ENCODE measurements at places on chromosomes 4 and X.

DNA sequence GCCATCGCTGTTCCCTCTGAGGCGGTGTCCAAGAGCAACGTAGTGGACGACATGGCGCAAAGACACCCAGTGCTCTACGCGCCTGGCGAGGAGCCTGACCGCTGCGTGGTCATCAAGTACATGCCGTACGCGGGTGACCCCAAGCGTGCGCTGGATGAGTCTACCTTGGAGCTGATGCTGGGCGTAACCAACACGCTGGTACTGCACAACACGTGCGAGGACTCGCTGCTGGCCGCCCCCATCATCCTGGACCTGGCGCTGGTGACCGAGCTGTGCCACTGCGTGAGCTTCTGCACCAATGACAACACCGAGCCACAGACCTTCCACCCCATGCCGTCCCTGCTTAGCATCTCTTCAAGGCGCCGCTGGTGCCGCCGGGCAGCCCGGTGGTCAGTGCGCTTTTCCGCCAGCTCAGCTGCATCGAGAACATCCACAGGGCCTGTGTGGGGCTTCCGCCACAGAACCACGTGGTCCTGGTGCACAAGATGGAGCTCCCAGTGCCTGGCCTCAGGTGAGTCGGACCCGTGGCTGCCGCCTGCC is 129.0 kb downstream of the ANAPC4 start:
- no peak for DNase-seq

GRCh38 chr4:12139296-12139695 is 710.6 kb upstream of the HS3ST1 start:
- no peak for DNase-seq

GRCh38 chr4:38804654-38805295 is at the start of gene TLR1:
TLR1 (minus strand) TSS chr4:38804791; CDS start chr4:38798831, 5,960 bp downstream.
- DNase-seq = no peak

DNA sequence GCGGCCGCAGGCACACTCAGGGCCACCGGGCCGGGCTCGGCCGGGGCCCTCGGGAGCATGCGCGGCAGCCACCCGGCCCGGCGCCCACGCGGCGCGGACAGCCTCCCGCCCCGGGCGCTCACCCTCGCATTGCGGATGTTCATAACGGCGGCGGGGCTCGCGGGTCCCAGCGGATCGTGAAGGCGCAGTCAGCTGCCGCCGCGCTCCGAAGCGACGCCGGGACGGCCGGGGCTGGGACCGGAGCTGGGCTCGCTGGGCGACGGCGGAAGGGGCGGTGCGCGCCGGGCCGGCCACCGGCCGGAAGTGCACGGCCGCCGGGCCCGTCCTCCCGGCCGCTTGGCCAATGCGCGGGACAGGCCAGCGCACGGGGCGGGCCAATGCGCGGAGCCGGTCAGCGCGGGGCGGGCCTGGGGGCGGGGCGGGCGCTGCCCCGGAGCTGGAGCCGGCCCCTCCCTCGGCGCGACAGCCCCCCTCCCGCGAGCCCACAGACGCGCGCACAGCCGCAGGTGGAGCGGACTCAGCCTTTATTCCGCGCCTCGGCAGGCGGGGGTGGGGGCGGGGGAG is at the start of gene NAA10:
Gene NAA10, minus strand, starts transcription at position 276 of the 564 bp plus-strand sequence. Its CDS starts 133 bp downstream, at position 143.
- peak; percentile 87 for DNase-seq

GRCh38 chr4:39470402-39470801 is 11.5 kb downstream of the LIAS start:
- DNase-seq = no peak

GRCh38 chr4:76213415-76214176 is at the start of gene SCARB2:
SCARB2 (minus strand) TSS chr4:76213824; CDS start chr4:76213543, 281 bp downstream.
- peak; percentile 90 for DNase-seq

DNA sequence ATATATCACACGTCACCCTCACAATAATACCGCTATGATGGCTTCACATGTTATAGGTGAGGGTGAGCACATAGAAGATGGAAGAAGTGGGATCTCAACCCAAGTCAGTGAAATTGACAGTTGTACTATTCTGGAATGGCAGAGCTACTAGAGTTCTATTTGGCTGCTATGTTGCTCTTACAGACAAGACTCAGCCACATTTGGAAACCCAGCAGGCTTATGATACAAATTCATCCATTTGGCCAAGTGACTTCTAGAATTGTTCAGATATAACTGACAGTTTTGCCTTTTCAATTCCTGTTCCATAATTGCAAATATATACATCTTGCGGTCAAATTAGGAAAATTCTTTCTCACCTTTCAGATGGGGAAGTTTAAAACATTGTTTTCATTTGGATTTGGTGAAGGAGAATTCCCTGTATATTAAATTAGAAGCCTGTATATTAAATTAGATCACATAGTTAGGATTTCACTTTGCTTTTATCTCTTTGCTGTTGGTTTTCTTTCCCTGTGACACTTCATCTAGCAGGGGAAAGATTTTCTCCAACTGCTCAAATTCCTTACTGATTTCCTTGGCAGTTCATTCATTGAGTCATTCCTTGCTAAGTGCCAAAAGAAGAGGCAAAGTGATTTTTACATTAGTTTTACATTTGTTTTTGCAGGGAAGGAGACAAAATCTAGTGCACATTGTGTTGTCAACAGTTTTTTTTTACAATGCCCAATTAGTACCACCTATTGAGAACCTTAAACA is 120.6 kb upstream of the TBC1D9 start:
- no peak for DNase-seq

DNA sequence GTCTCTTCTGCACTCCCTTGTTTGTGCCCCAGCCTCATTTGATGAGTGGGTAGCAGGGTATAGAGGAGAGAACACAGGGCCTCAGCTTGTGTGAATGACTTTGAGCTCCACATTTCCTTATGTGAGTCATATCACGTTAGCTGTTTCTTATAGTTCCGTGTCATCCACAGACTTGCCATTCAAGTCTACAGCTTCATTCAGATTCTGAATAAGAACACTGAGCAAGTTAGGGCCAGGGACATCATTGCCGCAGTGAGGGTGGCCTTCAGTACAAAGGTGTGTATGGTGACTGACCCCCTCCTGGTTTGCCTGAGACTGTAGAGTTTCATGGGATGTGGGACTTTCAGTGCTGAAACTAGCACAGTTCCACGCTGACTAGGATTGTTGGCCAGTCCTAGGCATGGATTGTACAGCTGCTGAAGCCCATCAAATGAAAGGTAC is 23.6 kb downstream of the KLF3 start:
- no peak for DNase-seq

- DNase-seq = no peak
These were observed 85.7 kb upstream of the TENT5D start for GRCh38 chrX:80334583-80334982.

- no peak for DNase-seq
These were observed 240.1 kb downstream of the FRAS1 start for GRCh38 chr4:78297116-78297800.

DNA sequence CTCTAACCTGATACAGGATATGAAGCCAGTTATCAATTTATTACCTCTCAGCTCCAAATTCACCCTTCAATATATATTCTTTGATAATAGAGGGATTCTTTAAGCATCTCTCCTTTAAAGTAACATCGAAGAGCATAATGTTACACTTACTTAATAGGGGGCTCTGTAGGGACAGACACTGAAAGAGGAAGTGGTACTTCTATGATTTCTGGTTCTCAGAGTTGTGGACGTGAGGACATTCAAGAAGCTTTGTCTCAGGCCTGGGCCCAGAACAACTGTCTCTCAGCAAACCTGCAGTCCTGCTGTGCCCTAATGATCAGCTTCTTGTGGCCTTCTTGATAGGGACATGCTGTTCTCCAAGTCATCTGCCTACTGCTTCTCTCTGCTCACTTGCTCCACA is 4.2 kb upstream of the ZXDB start:
- no peak for DNase-seq

DNA sequence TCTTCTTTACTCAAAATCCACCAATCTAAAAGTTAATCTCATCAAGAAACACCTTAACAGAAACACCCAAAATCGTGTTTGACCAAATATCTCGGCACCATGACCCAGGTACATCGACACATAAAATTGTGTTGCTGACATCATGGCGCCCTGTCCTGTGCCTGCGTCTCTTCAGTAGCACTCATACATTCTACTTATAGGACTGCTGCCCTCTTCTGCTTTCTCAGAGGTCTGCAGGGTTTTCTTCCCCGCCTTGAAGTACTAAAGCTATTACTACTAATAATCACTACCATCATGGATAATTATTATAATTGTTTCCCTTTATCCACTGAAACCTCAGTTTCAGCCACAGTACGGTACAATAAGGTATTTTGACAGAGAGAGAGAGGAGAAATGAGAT is 1403.1 kb upstream of the TENM3 start:
- no peak for DNase-seq

DNA sequence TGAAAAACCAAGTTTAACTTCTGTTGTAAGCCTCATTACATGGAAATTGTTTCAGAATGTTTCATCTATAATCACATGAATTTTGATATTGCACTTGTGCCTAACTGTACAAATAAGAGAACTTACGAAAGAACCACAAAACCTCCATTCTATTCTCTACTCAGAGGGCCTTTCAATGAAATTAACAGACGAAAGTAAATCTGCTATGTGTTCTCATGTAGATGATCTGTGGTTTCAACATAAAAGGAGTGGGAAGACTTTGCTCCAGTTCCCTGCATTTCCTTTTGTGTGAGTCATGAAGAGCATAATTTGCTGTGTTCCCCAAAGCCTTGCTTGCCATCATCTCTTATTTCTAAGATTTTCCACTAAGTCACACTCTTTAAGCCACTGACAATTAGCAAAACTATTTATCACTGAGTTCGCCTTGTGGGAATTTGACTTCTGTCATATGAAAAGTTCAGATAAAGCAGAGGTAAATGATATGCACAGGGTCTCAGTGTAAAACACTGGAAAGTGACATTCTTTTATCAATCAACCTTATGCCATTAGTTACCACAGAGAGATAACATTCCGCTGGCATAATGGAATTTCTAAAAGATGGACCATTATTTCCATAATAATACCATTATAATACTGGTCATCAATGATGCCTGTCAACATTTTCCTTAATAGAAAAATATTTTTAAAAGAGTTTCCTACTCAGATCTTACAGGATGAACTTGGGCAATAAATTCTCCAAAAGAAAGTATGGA is 329.8 kb downstream of the NR3C2 start:
- DNase-seq = no peak

GRCh38 chr4:101252721-101253120 is 94.6 kb downstream of the PPP3CA start:
- no peak for DNase-seq

DNA sequence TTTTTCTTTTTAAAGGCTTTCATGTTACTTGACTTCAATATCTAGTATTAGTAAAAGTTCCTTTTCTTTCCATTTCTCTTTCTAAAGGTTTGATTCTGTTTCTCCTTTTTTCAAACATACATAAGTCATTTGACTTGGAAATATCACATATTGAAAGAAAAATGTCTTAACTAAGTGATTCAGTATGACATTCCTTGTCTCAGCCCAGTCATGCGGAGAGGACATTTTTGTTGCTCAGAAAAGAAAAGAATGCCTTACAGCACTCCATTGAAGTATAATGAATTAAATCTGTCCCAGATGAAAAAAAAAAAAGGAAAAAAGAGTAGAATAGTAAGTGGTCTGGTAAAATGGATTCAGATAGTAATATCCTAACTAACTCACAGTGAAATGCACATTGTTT is 466.1 kb downstream of the ADGRL3 start:
- DNase-seq = no peak

DNA sequence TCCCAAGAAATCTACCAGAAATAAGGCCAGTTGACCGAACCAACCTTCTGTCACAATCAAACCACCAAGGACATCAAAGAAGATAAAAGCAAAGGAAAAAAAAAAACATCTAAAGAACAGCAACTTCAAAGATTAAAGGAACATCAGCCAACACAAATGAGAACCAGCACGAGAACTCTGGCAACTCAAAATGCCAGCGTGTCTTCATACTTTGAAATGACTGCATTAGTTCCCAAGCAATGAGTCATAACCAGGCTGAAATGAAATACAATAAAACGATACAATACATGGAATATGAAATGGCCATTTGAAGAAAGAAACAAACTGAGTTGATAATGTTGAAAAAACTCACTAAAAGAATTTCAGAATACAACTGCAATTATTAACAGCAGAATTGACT is 611.6 kb upstream of the GRIA3 start:
- peak; percentile 42 for DNase-seq

GRCh38 chr4:157372567-157372966 is 152.0 kb downstream of the GRIA2 start:
- no peak for DNase-seq

DNA sequence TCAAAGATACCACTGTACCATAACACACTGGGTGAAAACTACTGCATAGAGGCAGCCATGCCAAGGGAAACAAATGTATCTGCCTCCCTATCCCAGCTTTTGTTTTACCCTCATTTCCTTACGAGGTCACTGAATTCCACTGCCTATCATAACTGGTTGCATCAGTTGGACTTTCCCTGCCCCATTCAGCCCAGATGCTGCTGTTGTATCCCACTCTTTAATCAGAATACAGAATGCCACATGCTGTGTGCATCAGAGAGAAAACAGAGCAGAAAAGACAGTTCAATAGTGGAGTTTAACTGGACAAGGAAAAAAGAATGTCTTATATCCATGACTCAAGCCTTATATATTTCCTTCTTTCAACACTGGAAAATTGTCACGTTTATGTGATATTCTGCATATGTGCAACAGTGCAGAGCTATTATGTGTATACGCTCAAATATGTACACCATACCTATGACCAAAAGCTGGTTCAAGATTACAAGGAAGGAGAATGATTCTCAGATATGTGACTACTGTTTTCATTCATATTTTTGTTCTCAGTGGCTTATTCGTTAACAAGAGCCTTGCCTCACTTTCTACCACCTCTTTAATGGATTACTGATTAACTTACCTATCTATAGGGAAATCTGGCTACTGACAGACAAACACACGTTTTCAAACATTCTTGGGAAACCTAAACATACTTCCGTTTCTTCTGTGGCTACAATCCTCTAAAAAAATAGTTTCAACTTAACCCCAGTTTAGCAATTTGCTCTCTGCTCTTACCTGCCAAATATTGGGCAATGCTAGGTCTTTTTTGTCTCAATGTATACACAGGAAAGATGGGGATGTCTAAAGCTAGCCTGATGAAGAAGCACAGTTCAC is 378.9 kb downstream of the SMARCA1 start:
- no peak for DNase-seq

GRCh38 chr4:39620551-39621313 is 17.9 kb downstream of the SMIM14 start:
- no peak for DNase-seq

DNA sequence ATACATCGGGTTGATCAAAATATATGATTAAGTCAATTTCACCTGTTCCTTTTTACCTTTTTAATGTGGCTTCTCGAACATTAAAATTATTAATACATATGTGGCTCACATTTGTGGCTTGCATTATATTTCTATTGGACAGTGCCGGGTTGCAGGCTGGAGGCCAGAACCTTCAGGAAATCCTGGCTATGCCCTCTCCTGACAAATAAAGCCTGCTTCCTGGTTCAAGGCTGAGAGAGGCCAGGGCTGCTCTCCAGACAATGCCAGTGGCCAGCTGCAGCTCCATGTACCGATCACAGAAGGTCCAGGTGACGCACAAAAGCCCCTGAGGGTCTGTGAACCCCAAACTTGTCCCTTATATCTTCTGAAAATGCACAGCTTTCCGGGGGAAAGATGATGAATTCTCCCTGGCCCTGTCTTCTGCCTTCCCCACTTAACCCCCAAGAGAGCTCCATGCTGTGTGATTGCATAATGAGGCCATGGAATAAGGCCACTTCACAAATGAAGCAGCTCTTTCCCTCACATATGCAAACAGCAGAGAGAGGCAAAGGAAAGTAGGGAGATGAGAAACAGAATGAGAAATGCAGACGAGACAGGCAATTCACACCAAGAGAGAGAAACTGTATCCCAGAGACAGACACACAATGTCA is 241.2 kb downstream of the BCOR start:
- DNase-seq = no peak

Measured in trophoblast cell (in vitro differentiated cells and primary cell).